ENCODE measurements at places on chromosomes 7 and 10.

DNA sequence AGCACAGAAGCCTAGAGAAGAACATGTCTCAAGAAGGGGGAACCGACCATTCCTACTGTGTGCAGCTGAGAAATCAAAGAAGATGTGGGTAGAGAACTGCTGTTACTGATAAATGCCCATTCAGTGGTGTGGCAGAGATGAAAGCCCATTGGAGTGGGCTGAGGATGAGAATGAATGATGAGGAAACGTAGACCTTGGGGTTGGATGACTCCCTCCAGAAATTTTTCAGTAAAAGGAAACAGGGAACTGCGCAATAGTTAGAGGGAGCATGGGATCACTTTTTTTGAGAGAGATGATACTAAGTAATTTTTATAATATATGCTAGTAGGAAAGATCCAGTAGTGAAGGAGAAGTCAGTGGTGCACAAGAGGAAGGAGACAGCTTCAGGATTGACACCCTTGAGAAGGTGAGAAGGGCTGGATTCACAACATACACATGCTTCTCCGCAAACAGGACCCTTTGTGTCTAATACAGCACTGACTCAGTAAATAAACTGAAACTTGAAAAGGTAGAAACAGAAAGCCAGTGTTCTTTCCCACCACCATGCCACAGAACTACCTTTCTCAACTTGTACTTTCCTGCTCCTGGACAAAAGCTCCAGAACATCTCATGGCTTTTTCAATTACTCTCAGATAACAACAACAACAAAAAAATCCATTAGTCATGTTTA is 104.7 kb upstream of the IL6 start:
- no peak for DNase-seq

- DNase-seq = no peak
These were observed 127.6 kb downstream of the SLC16A9 start for GRCh38 chr10:59582058-59582457.

DNA sequence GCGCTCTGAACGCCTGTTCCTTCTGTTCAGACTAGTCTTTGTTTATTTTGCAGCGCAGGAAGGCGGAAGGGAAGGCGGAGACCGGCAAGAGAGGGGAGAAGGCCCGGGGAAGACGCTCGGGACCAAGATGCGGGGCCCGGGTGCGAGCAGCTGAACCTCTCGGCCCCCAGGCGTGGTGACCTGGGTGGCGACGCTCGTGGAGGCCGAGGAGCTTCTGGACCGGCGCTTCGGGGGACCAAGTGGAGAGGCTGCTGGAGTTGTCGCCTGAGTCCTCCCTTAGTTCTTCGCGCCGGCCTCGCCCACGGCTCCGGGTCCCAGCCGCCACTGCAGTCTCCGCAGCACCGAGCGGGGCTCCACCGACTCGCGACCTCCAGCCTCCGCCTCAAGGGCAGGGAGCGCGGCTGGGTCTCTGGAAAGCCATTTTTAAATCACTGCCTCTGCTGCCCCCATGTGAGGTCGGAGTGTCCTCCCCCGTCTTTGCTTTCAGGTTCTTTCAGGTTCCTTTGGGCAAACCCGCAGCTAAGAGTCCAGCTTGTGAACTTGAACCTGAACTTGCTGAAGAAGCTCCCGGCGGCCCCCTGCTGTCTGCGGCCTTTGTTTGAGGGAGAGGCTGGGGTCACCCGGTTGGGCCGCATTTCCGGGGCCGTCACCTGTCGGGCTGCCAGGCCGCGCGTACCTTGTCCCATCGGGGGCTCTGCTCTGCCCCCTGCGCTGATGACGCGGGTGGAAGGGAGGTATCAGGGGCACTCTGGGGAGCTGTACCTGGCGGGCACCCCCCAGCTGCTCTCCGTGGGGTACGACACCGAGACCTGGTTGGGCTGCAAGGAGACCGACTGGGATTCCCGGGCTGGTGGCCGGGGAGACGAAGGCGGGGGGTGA is 136.0 kb downstream of the KIF20B start:
- DNase-seq = no peak

- DNase-seq = no peak
These were observed 294.6 kb upstream of the ZNF32 start for GRCh38 chr10:43943119-43943817.

DNA sequence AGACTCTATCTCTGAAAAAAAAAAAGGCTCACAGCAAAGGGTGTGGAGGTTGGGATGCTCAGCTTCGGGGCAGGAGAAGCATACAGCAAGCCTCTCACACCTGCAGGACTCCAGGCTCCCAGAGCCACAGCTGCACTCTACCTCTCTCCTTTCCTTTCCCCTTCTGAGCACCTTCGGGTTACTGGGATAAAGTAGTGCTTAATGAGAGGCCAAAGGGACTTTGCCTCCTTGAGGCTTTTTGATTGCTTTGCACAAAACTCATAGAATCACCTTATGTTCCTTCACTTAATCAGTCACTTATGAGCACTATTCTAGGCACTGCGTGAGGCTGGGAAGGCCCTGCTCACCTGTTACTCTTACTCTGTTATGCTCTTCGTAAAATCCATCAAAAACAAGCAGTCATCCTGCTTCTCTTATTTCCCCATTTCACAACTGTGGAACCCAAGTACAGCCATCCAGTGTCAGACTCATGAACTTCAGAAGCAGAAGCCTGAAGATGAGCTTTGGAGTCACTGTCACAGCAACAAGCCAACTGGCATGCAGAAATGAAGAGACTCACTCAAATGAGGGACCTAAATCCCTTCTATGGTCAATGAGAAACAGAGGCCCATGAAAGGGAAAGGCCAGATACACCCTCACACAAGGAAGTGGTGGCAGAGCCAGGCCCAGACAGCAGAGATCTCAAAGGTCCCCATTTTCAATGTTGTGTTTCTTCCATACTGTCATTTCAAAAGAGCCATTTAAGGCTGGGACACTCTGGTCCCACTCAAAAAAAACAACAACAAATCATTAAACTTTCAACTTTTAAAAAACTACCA is 205.4 kb downstream of the KCNMA1 start:
- no peak for DNase-seq

GRCh38 chr10:48343921-48344598 is 37.6 kb downstream of the MAPK8 start:
- DNase-seq = no peak

DNA sequence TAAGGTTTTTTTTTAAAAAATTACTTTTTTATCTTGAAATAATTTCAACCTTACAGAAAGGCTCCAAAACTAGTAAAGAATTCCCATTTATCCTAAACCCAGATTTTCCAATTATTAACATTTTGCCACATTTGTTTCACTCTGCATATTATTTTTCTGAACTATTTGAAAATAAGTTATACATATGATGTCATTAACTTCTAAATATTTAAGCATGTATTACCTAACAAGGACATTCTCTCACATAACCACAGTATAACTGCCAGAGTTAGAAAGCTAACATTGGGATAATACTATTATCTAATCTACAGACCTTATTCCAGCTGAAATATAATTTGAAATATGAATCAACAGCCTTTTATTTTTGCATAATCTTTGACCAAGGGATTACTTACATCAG is 65.8 kb downstream of the SLC18A2 start:
- no peak for DNase-seq

DNA sequence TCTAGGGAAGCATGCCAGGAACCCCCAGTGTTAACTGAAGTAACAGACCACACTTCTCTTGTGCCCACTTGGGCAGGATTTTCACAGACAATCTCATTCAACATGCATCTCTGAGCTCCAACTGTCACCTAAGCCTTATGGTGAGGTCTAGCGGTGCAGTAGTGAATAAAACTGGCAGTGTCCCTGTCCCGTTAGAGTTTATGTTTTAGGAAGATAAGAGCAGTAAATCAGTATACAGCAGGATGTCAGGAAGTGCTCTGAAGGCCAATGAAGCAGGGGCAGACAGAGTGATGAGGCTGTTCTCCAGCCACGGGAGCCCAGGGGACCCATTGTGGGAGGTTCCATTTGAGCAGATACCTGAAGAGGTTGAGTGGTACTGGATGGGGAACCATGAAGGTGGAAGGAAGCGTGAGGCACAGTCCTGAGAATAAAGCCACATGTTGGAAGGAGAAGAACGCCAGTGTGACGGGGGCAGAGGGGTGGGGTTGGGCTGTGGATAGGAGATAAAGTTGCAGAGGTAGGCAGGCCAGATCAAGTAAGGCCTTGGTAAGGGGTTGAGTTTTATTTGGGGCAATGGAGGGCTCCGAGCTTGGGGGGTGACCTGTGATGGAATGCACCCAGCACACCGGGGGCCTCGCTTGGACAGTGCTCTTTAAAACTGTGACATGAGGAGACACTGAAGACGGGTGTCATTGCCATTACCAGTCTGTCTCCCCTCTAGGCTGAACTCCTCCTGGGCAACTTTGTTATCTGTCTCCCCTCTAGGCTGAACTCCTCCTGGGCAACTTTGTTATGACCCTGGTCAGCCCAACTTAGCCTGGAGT is 6.6 kb downstream of the GDF10 start:
- no peak for DNase-seq

- no peak for DNase-seq
These were observed 31.4 kb downstream of the TCERG1L start for GRCh38 chr10:131280101-131280500.

DNA sequence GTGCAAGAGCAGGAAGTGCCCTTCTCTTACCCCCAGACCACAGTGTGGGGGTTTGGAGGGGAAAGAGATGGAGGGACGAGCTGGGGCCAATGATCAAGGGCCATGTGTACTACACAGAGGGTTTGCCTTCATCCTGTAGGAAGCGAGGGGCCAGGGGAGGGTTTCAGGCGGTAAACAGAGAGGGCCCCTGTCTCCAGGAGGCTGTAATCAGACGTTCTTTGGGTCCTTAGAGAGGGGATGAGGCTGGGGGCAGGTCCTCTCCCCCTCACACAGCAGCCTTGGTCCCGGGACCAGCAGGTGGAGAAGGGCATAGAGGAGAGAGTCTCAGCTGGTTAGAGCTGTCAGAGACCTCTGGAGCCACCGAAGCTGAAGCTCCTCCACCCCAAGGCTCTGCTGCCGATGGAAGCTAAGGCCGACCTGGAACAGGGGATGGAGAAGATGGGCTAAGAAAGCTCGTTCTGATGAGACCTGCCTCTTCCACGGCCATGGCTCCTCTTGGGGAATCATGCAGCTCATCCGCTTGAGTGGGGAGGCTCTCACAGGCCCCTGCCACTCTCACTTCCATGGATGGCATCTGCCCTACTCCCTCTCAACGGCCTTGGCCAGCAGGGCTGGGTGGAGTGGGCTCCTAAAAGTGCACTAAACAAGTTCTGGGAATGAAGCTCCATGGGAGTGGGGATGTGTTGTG is 3.5 kb downstream of the LOXL4 start:
- no peak for DNase-seq

GRCh38 chr7:76280408-76280807 is 22.1 kb upstream of the HSPB1 start:
- DNase-seq = no peak

DNA sequence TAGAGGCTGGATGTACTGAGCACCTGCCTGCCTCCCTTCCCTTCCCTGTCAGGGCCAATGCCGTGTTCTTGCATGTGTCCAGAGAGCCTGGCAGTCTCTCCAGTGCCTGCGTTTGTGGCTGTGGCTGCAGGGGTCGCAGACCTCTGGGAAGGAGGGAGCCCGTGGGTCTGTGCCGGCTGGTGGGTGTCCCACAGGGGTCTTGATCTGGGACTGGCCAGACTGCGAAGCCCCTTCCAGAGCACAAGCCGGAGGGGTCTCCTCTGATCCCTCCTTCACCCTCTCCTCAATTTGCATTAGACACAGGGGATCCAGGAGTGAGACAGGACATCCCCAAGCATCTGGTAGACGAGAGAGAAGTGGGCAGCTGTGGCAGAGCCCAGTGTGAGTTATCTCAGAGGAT is 199.2 kb downstream of the ADARB2 start:
- DNase-seq = no peak

GRCh38 chr7:87548123-87548919 is 52.4 kb downstream of the ABCB1 start:
- no peak for DNase-seq

- DNase-seq = no peak
These were observed 188.5 kb upstream of the SHH start for GRCh38 chr7:156000601-156001396.

DNA sequence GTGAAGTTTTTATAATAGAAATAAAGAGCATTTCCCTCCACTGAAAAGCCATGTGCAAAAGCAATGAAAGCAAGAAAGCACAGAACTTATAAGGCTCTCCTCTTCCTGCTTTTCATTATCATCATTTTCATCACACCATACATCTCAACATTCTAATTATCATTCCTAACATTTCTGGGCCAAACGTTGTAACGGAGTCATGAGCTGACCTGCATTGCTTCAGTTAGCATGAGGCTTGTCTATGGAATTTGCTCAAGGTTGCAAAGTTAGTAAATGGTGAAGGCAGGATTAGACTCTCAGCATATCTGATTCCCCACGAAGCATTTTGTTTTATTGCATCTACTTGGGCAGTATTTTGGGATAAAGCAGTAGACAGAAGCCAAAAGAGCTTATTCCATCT is 11.4 kb downstream of the SCIN start:
- no peak for DNase-seq
